ENCODE measurements at places on chromosomes 7 and 10.
A peak's percentile ranks its signal among the peaks of the same experiment; 100 is the strongest.

- no peak for DNase-seq
Measured at GRCh38 chr10:48568546-48568945, 36.3 kb downstream of the ARHGAP22 start.

GRCh38 chr10:69729326-69730048 lies 72.2 kb upstream of the COL13A1 start:
- DNase-seq, result no peak

DNA sequence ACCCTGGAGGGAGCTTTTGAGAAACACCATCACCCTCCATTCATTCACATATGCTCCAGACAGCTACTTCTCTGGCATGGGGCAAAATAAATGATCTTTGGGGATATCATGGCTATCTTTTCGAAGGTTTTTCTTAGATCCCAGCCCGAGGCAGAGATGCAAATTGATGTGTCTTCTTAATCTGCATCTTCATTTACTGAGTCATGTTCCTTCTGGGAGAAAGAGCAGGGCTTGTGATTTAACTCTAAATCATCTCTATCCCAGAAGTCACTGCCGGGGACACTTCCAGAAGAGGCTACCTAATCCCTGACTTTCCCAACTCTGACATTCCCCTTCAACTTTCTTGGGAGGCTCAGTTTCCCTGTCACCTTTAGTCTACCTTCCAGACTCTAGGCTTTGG lies 90.1 kb downstream of the SORCS3 start:
- no peak for DNase-seq

GRCh38 chr7:139630643-139631519 lies 107.4 kb downstream of the CLEC2L start:
- DNase-seq, result no peak

GRCh38 chr10:72263613-72264241 lies 10.0 kb upstream of the DDIT4 start:
- no peak for DNase-seq

DNA sequence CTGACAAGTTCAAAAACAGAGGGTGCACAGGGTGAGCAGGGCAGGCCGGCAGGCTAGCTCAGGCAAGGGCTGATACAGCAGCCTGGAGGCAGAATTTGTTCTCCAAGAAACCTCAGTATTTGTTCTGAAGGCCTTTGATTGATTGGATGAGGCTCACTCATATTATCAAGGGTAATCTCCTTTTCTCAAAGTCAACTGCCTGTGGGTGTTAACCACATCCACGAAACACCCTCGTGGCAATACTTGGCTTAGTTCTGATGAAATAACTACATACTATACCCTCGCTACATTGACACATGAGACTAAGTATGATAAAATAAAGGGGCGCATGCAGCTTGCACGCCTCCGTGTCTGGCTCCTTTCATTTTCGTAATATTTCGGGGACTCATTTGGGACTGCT lies 4.4 kb upstream of the PPP2R2D start:
- DNase-seq, result no peak

DNA sequence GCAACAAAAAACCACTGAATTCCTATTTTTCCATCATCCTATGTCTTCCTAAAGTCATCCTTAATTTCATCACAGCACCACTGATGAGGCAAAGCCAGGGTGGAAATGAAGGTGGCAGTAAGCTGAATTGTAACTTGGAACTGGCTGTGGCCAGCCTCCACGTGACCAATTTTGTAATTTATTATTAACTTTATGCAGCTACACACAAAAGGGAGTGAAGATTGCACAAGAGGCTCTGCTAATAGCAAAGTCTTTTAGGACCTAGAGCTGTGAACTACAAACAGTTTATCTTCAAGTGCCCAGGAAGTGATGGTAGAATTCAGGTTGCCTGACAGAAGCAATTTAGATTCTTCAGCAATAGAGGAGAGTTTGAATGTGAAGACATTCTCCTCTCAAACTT lies 176.4 kb downstream of the CCDC71L start:
- no peak for DNase-seq

GRCh38 chr10:132140167-132140925 lies 46.4 kb upstream of the DPYSL4 start:
- DNase-seq, result no peak

DNA sequence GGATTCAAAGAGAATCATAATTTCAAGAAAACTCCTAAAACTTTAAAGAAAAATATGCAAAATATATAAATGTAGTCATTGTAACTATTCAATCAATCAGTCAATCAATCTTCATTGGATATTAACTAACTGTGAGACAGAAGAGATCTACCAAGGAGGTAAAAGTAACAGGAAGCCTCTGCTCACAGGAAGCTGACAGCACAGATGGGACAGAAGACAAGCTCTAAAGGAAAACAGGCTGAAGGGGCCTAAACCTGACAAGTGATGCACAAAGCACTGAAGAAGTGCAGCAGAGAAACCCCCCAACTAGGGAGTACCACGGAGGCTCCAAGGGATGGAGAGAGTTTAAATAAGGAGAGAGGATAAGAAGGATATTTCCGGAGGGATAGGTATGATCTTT lies 173.0 kb downstream of the SKAP2 start:
- DNase-seq, result no peak

DNA sequence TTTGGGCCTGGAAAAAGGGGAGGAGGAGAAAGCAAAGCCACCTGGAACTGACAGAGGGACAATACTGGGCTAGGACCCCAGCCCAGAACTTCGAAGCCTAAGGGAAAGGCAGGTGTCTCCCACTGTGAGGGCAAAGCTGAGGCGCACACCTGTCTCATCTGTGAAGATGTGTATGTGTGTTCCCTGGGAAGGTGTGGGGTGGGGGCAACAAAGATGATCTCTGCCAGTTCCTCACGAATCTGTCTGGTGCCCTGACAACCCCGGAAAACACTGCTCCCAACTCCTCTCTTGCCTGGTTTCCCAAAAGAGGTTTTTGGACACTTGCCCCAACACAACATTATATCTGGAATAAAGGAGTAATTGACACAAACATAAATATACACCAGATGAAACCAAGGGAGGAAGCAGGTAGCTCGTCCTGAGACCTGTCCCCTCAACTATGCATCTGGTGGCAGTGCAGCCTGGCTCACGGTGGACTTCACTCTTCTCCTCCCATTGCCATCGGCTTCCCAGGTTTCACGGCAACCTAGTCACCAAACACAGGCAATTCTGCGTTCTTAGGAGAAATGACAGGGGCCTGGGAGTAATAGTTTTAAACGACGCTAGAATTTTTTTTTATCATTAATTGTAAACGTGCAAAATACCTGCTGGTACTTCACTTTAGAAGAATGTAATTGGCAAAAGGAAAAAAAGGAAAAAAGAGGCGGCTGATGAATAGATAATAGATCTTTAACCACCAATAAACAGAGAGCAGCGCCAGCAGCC lies 1.7 kb upstream of the EMX2 start:
- DNase-seq, result no peak

DNA sequence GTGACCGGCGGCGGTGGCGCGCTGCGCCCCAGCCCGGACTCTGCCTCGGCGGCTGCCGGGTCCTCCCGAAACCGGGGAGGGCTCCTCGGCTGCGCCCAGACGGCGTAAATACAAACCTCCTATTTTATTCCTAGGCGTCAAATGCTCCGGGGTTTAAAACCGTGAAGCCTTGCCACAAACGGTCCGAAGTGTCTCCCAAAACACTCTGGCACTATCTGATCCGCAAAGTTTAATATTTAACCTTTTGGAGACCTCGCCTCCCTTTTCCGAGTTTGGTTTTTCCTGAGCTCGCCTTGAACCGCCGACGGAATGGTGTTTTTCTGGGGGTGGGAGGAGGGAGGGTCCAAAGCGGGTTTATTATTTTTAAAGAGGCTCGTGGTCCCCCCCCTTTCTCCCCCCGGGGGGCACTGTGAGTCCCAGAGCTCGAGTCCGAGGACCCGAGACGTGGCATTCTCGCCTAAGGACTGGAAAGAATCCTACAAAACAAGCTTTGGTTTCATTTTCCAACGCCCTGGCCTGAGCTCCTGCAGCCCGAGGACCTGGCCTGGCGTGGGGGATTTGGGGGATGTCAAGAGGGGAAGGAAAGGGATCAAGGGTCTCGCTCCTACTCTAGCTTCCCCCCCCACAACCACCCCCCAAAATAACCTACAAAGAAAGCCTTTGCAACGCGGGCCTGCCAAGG lies 1.8 kb downstream of the TNRC18 start:
- DNase-seq, result peak; percentile 80

GRCh38 chr10:482051-482501 lies 207.4 kb downstream of the DIP2C start:
- DNase-seq, result no peak

DNA sequence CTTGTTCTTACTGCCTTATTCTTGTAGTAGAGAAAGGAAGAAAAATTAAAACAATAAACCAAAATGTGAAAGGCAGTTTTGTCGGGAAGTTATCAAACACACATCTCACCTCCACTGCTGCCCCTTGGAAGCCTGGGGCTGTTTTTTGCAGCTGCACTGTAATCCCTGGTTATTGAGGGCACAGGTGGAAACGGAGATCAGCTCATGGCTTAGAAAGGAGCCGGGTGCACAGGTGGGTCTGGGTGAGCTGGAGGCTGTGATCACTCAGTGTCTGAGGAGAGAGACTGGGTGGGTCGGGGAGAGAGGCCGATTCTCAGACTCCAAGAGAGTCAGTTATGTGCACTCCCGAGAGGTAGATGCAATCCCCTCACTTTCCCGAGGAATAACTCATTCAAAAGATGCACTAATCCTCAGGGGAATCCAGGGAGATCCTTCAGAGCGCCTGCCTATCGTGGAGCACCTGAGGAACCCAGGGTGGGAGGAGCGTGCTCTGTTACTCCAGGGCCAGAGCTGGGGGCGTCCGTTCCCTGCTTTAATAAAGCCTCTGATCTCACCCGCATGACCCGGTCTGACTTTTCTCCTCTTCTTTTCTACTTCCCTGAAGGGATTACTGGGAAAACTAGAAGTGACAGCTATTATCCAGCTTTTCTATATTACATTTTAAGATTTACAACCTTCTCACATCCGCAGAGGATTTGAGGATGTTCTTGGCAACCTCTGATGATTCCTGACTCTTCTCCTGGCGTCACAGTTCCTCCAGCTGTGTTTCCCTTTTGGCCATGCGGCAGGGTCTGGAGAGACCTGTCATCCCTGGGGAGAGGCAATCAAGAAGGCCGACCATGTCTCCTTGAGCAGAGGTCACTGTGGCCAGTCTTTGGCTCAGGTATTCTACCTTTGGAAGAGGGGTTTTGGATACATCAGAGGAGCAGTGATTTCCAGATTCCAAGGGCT lies 82.1 kb downstream of the CAMK1D start:
- DNase-seq, result no peak

GRCh38 chr7:136163340-136163801 lies 186.2 kb upstream of the MTPN start:
- no peak for DNase-seq

DNA sequence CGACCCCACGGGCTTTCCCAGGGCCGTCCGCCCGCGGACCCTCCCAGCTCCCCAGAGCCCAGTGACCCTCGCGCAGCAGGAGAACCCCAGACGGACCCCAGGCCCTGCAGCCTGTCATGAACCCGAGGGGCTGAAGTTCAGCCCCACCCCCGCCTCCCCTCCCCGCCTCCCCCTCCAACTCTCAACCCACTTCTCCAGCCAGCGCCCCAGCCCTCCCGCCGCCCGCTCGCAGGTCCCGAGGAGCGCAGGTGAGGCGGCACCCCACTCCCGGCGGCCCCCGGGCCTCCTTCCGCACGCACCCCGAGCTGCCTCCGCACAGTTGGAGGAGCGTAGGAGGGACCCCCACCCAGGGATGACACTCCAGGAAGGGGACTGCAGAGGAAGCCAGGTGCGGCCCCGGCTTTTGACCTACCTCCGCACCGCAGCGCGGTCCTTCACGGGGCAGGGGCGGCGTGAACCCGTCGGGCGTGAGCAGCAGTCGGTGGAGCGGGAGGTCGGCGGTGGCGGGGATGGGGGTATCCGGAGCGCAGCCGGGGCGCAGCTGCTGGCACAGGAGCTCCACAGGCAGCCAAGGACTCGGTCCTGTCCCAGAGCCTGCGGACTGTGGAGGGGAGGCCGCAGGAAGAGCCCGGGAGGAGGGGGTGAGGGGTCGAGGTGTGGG lies at the start of gene TMEM176A:
Gene TMEM176A, plus strand, starts transcription at position 189 of the 661 bp plus-strand sequence. CDS start 782 bp downstream, outside the sequence.
- no peak for DNase-seq

DNA sequence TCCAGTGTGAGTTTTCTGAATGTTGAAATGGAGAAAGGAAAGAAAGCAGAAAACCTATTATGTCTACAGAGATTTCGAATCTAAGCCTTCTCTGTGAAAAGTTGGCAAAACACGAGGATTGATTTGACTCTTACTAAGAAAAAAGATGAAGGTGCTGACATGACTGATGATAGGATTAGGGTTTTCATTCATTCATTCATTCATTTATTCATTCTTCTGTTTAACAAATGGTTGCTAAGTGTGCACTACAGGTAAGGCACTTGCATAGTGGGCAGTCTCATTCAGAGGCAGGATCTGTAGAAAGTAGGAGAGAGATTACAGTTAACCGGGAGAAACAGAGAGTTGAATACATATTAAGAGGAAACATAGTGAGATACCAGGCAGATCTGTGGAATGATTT lies 137.1 kb downstream of the ZNF365 start:
- no peak for DNase-seq

GRCh38 chr7:104846731-104847130 lies 167.3 kb upstream of the KMT2E start:
- DNase-seq, result no peak

DNA sequence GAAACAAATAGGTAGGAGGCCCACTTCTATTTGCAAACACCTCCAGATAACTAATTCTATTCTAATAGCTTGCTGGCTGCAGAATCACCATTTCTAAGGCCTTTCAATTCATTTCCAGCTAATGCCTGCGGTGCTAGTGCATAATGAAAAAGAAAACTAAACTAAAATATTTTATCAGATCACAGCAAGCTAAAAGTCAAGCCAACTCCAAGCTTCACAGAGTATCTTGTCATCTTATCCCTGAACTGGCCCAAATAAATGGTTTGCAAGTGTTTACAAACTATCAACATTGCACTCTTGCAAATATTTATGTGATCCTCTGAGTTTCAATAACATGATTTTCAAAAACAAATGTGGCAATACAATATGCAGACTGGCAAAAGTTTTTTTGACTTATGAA lies 166.0 kb downstream of the IPMK start:
- DNase-seq, result no peak

DNA sequence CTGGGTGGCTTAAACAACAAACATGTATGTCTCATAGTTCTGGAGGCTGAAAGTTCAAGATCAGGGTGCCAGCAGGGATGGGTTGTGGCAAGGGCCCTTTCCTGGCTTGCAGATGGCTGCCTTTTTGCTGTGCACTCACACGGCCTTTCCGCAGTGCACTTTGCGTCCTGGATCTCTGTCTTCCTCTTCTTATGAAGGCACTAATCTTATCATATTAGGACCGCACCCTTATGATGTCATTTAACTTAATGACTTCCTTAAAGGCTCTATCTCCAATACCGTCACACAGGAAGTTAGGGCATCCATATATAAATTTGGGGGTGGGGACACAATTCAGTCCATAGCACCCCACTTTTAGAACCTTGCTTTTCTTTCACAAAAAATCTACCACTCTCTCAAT lies 255.2 kb downstream of the SNX13 start:
- DNase-seq, result no peak
